Activated effector memory CD4-positive, alpha-beta T cell treated with Interleukin-2 at 50 U/mL for 16 hours (primary cell): ENCODE measurements at places on chromosomes 5 and 9.

DNA sequence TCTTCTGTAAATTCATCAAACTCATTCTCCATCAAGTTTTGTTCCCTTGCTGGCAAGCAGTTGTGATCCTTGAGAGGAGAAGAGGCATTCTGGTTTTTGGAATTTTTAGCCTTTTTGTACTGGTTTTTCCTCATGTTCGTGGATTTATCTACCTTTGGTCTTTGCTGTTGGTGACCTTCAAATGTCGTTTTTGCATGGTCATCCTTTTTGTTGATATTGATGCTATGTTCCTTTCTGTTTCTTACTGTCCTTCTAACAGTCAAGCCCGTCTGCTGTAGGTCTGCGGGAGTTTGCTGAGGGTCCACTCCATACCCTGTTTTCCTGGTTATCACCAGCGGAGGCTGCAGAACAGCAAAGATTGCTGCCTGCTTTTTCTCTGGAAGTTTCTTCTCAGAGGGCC is 140.9 kb downstream of the RPS23 start:
- no peak for DNase-seq

- DNase-seq = no peak
These were observed 691 bp downstream of the THBS4 start for GRCh38 chr5:80035839-80036238.

DNA sequence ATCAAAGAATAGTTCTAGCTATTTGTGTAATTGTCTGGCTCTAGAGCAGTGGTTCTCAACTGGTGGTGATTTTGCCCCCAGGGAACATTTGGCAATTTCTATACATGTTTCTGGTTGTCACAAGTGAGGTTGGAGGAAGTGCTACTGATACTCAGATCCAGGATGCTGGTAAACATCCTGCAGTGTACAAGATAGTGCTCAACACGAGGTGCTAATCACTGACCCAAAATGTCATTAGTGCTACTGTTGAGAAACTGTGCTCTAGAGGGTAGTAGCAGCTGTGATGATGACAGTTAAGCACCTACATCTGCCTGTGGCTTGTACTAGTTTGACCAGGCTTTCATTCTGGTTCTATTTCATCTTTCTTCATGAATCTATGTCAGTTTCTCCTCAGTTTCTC is 22.1 kb downstream of the LRRC19 start:
- DNase-seq = no peak

DNA sequence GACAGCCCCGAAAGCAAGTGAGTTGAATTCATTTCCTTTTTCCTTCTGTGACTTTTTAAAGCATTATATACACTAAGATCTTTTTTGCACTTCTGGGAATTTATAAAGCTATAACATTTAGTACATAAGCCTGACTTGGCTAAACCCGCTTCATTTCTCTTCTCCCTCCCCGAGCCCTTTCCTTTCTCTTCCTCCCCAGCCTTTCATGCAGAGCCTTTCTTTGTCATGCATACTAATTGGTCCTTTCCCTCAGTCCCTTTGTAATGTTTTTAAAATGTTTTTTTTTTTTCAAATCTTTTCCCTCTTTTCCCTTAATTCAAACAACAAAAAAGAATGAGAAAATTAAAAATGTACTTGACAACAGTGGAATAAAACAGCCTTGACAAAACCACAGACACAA is 246.4 kb downstream of the PSAT1 start:
- no peak for DNase-seq

GRCh38 chr5:50447228-50447627 is 6.1 kb upstream of the EMB start:
- no peak for DNase-seq

DNA sequence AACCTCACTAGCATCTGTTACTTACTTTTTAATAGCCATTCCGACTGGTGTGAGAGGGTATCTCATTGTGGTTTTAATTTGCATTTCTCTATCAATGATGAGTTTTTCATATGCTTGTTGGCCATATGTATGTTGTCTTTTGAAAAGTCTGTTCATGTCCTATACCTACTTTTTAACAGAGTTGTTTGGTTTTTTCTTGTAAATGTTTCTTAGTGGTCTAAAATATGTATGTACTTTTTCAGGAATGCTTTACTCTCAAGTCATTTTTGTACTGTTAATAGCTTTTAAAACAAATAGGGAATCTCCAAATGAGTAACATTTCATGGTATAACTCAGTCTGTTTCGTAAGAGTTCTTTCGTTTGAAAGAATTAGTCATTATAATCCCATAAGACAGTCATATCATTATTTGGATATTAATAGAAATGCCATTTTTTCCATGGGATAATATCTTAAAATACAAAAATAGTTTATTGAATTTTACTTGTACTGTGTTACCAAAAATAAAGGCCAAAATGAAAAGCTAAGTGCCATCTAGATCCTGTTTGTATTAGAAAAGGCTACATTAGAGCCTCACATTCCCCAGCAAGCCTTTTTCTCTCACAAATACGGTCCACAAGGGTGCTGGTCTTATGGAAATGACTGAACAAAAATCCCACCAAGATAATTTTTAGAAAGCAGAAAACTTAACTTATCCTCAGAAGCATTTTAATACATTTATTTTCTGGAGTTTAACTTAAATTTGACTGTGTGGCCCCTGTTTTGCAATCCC is 247.7 kb downstream of the PJA2 start:
- no peak for DNase-seq

- no peak for DNase-seq
These were observed 77.4 kb downstream of the VAV2 start for GRCh38 chr9:133914442-133915342.

DNA sequence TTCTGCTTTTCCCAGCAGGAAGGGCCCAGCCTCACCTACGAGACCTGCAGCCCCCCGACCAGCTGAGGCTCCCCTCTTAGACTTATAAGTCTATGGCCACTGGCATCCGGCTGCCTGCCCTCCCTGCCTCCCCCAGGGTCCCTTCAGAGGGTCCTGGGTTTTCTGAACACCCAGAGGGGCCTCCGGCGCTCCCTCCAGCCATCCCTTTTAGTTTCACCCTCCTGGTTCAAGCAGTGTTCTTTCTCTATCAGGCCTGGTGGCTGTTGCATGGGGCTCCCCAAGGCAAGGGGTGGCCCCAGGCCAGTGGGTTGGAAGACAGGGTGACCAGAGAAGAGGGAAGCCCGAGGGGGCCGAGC is 21.8 kb downstream of the GOLGA2 start:
- no peak for DNase-seq

DNA sequence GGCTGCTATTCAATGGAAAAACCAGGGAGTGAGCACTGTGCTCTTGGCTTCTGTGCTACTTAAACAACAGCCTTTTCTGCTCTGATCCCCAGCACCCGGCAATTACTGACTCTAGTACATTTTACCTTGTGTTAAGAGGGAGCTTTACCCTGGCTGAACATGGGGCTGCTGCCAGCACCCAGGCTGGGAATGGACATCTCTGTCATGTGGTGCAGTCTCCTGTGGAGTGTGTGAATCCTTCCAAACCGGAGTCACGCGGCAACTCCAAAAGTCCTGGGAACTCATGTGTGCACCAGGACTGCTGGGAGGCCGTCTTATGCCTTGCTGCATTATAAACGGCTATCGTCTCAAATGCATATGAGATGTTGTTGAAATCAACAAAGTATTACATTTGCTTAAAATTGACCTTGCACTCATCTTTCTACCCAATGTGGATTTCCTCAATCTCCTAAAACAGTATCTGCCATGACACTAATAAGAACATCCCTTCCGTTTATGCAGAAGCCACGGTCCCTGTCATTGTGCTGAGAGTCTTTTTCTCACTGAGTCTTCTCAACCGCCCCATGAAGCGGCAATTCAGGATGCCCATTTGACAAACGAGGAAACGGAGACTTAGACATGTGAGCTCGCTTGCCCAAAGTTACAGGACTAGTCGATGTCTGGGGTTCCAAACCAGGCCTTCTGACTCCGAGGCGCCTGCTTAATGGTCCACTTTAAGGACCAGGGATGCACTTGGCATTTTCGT is 884 bp upstream of the GSN start:
- DNase-seq = no peak

DNA sequence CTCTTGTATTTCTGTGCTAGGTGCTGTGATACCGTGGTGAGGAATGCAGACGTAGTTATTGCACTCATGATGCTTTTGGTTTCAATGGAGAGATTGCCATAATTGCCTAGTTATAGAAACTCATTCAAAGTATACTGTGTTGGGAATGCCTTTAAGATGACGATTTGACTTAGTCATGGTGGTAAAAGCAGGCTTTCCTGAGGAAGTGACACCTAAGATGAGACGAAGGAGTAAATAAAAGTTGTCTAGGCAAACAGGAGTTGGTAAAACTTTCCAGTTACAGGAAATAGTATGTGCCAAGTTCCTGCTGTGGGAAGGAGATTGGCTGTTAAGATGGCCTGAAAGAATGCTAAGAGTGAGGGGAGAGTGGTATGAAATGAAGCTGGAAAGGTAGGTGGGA is 48.1 kb downstream of the FOCAD start:
- DNase-seq = no peak

GRCh38 chr5:102418531-102418930 is 80.3 kb downstream of the SLCO6A1 start:
- DNase-seq = no peak

GRCh38 chr5:1725641-1726468 is 73.8 kb downstream of the MRPL36 start:
- DNase-seq = no peak

DNA sequence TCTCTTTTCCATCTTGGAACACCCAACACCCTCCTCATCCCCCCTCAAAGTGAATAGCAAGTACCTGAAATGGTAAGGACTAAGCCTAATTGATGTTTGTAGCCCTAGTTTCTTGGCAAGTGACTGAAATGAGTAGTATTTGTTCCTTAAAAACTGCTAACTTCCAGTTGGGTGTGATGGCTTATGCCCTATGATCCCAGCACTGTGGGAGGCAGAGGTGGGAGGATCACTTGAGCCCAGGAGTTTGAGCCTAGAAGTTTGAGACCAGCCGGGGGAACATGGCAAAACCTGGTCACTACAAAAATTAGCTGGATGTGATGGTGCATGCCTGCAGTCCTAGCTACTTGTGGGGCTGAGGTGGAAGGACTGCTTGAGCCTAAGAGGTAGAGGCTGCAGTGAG is 44.1 kb downstream of the ZFR start:
- DNase-seq = no peak

GRCh38 chr9:88828492-88828974 is 162.7 kb upstream of the S1PR3 start:
- no peak for DNase-seq

DNA sequence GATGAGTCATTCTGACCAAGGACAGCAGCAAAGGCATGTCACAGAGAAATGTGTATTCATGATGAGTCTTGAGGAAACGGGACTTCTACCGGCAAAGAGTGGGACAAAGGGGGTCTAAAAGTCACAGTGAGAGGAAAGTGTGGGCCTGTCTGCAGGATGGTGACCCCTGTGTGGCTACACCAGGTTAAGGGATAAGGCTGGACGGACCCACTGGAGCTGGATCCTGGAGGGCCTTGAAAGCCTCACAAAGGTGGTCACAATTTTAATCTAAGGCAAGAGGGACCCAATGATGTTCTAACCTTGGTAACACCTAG is 176.5 kb downstream of the CDK5RAP2 start:
- no peak for DNase-seq

- DNase-seq = no peak
These were observed 172.7 kb downstream of the ROR2 start for GRCh38 chr9:91777292-91777830.

GRCh38 chr9:76371901-76372300 is 22.3 kb downstream of the RFK start:
- no peak for DNase-seq

GRCh38 chr9:138100711-138101350 is 223.2 kb downstream of the CACNA1B start:
- DNase-seq = no peak

GRCh38 chr9:77587042-77587441 is 61.1 kb downstream of the GNA14 start:
- DNase-seq = no peak

- DNase-seq = no peak
These were observed 80.0 kb upstream of the PUM3 start for GRCh38 chr9:2923766-2924379.

GRCh38 chr9:121206516-121207370 is 5.1 kb upstream of the RAB14 start:
- DNase-seq = no peak

GRCh38 chr5:37598733-37599132 is 219.6 kb downstream of the WDR70 start:
- no peak for DNase-seq

DNA sequence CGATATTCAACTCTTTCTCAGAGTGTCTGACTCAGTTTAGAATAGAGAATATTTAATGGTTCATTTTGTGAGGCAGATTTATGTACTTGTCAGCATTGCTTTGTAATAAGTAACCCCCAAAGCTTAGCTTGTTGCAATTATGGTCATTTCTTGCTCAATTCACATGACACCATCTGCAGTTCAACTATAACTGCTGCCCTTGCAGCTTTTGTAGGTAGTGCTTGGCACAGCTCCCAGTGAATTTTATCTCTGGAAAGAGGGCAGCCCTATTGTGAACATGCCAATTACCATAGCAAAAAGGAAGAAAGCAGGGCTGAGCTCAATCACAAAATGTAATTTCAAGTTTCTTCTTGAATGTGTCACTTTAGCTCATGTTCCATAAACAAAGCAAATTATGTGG is 1587.7 kb upstream of the ACO1 start:
- DNase-seq = no peak

DNA sequence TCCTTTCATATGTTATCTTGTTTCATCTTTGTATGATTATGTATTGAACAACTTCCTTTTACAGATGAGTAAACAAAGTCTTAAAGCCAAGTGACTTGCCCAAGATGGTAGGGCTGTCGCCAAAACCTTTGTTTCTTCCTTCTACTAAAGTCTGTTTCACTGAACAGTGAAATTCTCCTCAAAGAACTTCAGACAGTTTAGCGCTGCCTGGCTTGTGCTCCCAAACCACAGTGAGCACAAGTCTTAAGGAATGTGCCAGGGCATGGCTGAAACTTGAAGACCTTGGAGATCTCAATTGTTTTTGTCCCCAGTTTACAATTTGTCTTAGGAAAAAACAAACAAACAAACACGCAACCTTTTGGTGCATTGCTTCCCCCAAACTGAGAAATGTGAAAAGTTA is 273.5 kb downstream of the CRB2 start:
- DNase-seq = no peak

DNA sequence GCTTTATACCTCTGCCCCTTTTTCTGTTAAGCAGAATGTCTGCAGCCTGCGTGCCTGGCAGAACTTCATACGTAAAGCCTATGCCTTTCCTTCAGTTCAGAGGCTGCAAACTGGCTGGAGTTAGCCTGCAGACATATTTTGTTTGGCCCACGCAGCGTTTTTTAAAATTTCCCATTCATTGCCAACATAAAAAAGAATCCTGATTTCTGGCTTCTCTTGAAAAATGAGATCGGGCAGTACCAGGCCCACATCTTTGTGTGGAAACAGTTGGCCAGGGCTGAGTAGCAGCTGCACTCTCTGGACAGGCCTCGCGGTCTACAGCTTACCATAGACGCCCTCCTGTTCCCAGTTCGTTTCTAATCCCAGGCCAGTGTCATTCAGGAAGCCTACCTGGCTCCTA is 104.4 kb downstream of the SMARCA2 start:
- no peak for DNase-seq

GRCh38 chr9:110187126-110187525 is 20.8 kb downstream of the C9orf152 start:
- DNase-seq = no peak
